ENCODE measurements at places on chromosomes 13 and 19. TPM values are rescaled to one million over a fixed set of nuclear protein-coding genes. Genes with fewer than 3 reads are reported as not detected.

DNA sequence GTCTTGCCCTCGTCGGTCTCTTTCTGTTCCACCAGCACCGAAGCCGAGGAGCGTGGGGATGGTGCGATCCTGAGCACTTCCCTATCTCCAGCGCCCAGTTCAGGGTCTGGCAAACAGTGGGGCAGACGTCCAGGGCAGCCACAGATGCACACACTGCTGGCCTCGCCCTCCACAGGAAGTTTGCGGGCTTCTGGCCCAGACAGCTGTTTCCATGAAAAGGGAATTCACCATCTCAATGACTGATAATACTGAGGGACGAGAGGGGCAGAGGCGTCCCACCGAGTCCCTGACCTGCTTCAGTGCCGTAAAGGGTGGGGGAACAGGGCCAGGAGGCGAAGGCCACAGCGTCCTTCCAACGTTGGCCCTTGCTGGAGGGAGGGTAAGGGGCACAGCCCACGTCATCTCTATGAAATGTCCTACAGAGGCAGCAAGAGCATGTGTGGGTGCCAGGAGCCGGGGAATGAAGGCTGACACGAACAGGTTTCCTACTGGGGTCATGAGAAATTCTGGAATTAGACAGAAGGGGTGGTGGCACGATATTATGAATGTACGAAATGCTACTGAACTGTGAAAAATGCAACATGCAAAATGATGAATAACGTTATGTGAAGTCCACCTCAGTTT, 19.5 kb downstream of the SHC2 start:
- no peak for DNase-seq

- DNase-seq: no peak
Observed at GRCh38 chr13:113660066-113660465, 2.1 kb upstream of the ATP4B start.

DNA sequence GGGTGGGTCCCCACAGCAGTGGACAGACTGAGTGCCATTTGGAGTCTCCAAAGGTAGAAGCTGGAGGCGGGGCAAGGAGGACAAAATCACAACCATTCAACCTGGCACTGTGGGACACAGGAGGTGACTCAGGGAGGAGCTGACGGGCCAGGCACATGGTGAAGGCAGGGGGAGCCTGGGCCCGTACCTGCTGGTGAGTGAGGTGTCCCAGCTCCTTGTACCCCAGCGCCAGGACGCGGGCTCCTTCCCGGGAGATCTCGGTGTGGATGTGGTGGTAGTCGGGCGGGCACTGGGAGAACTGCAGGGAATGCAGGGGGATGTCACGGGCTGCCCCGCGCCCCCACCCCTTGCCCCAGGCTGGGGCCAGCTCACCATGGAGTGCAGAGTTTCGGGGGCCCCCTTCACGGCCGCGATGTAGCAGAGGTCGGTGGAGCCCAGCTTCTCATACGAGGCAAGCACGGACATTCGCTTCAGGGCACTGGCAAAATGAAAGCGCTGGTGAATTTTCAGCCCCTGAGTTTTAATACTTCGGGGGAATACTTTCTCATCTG, 9.8 kb downstream of the ATP13A1 start:
- DNase-seq: no peak

- DNase-seq: peak; percentile 53
Observed at GRCh38 chr13:23656637-23657371, 86.6 kb downstream of the TNFRSF19 start.

- DNase-seq: no peak
Observed at GRCh38 chr13:95420501-95420900, 119.2 kb upstream of the ABCC4 start.

GRCh38 chr13:39432196-39432595, 170.8 kb downstream of the LHFPL6 start:
- DNase-seq: no peak

DNA sequence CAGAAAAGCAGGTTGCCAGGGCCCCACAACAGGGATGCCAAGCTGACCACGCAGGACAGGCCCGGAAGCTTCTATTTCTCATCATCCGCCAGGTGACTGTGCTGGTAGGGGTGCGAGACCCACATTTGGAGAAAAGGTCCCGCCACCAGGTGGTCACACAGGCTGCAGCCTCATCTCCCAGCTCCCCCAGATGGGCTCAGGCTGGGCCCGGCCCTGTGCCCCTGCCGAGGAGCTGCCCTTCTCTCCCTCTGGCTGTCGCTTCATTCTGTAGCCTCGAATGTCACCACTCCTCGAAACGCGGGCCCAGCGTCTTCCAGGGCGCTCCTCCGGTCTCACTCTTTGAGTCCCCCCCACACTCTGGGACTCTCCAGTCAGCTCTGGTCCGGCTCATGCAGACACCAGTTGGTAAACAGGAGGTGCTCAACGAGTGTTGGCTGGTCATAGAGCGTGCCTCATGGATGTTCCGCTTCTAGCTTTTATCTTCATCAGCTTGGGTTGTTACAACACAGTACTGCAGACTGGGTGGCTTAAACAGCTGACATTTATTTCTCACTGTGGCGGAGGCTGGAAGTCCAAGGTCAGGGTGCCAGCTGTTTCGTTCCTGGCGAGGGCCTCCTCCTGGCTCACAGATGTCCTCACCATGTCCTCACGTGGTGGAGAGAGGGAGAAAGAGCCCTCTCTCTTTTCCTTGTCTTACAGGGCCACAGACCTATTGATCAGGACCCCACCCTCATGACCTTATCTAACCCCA, 87.1 kb downstream of the TEX29 start:
- DNase-seq: no peak

GRCh38 chr19:50843701-50844221, 10.4 kb upstream of the KLK15 start:
- no peak for DNase-seq

GRCh38 chr19:15432629-15433518, 14.1 kb upstream of the AKAP8L start:
- DNase-seq: peak; percentile 95

DNA sequence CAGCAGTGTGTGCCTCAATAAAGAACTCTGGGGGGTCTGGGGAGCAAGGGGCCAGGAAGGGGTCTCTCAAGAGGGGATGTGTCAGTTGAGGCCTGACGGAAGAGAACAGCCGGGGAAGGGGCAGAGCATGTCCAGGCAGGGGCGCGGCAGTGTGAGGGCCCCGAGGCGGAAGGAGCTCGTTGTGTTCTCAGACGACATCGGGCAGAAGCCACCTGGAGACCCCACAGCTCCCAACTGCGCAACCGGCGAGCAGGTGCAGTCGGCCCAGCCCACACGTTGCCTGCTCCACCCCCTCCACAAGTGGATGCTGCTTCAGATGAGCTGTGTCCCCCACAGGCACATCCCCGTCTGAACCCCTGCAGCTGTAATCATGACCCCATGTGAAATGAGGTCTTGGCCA, 4.9 kb downstream of the CACTIN start:
- no peak for DNase-seq

DNA sequence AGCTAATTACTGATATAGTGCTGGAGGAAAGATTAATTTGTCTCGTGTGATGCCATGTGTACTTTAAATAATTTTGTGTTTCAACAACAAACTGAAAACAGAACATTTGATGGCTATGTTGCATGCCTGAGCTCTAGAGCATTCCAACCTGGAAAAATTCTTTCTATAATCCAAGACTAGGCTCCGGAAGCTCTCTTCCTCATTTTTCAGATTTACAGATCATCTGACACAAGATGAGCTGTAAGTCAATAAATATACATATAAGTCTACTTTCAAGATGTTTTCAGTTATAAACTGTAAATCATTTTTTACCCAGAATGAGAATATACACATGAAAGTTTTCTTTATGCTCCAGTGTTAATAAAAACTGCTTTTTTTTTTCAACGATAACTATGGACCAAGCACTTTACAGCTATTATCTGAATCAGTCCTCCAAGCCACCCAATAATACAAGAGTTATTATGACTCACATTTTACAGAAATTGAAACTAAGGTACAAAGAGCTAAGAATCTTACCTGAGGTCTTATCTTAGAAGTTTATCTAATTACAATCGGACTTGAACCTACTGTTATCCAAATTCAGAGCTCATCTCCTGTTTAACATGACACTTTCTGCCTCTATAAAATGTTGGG, 6.4 kb upstream of the FOXO1 start:
- no peak for DNase-seq

DNA sequence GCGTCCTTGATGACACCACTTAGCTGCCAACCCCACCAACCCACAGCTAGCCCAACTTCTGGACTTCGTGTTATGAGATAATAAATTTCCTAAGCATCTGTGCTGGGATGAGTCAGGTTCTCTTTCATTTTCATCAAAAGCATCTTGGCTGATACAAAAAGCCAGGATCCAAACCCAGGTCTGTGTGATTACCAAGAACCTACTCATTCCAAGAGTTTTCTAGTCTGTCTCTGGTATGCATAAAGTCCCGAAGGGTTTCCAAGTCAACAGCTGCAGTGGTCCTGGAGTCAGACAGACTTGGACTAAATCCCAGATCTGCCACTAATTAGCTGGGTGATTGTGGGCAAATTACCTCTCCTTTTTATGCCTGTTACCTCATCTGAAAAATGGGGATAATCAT, 55.5 kb upstream of the SERP2 start:
- DNase-seq: no peak

GRCh38 chr19:47598407-47599349, 10.3 kb upstream of the BICRA start:
- DNase-seq: peak; percentile 44

- DNase-seq: no peak
Observed at GRCh38 chr19:31589109-31589508, 239.9 kb upstream of the TSHZ3 start.

- no peak for DNase-seq
Observed at GRCh38 chr13:35832551-35832950, 298.6 kb downstream of the DCLK1 start.

DNA sequence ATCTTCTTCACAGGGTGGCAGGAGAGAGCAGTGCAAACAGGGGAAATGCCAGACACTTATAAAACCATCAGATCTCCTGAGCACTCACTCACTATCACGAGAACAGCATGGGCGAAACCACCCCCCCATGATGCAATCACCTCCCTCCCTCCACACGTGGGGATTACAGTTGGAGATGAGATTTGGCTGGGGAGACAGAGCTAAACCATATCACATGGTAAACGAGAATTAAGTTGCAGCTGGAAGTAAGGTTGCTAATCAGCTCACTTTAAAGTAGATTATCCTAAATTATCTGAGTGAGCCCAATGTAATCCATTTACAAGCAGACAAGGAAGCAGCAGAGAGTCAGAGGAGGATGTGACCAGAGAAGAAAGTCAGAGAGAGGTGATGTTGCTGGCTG, 102.2 kb upstream of the IPO5 start:
- no peak for DNase-seq

DNA sequence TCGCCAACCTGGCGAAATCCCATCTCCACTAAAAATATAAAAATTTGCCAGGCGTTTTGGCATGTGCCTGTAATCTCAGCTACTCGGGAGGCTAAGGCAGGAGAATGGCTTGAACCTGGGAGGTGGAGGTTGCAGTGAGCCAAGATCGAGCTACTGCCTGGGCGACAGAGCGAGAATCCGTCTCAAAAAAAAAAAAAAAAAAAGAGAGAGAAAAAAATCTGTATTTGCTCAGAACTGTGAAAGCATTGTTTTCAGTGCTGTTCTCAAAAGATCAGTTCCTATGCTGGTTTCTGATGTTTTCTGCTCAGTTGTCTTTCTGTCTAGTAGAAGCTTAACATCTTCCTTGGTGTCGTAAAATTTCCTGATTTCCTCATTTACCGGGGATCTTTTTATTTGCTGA, 2.5 kb downstream of the SF3A2 start:
- DNase-seq: no peak

DNA sequence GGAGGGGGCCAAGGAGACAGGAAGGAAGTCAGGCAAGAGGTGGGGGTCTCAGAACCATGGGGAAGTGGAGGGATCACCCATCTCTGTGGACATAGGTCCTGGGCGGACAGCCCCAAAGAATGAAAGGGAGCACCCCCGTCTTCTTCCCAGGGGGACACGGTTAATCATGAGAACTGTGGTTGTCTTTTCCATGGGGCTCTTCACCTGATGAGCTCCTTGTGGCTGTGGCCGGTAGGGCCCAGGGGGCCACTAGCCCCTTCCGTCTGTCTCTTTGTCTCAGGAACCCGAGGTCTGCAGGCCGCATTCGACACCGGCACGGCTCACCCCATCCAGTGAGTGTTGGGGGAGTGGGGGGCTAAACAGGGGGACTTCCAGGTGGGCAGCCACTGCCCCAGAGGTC, 8.6 kb downstream of the PLPPR2 start:
- DNase-seq: no peak

DNA sequence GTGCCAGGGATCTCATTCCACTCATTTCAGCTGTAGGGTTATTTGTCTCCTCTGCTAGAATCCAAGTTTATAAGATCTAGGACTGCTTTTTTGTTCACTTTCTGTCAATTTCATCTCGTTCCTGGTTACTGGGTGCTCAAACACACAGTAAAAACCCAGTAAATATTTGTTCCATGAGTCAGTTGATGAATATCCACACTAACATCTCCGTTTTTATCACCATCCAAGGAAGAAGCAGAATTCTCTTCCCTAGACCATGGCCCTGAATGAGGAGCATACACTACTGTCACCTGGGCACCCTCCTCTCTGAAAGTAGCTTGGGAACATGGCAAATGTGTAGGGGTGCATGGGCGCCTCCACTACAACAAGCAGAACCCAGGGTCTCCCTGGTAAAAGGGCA, 390.8 kb downstream of the FOXO1 start:
- no peak for DNase-seq

DNA sequence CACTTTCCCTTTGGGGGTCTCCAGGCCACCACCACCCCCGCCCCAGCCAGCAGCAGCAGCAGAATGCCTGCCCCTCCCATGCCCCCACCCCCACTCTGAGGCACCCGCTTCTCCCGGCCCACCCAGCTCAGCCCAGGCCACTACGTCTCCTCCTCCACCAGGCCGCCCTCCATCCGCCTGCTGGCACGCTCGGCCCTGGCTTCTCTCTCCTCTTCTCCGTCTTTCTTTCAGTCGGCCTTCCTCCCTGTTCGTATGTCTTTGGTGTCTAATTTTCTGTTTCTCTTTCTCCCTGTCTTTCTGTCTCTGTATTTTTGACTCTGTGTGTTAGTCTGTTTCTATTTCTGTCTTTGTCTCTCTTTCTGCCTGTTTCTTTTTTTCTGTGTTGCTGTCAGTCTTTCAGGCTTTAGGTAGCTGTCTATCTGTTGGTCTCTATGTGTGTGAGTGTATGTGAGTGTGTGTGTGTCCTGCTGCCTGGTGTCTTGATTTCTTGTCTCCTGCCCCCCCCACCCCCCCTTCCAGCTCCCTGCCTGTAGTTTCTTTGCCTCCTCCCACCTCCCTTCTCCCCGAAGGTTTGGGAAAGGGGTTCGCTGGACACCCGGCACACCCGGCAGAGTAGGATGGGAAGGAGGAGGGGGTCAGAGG, at the start of gene LGI4:
Gene LGI4, minus strand, starts transcription at position 459 of the 642 bp plus-strand sequence. Its CDS starts 379 bp downstream, at position 80.
- DNase-seq: no peak

Gene SYNE4
- polyA plus RNA-seq: 0.16 TPM

Gene ZNF787
- polyA plus RNA-seq: 24.8 TPM

Gene KLF2
- polyA plus RNA-seq: 83.6 TPM

Gene TGFBR3L
- not detected for polyA plus RNA-seq

Gene ACP7
- 0.16 TPM for polyA plus RNA-seq

Gene ZNF90
- polyA plus RNA-seq: 5.4 TPM

Gene FNDC3A
- polyA plus RNA-seq: 37.9 TPM

Gene TLE6
- 0.54 TPM for polyA plus RNA-seq

Gene ARID3A
- polyA plus RNA-seq: 8.0 TPM

Gene ZNF333
- polyA plus RNA-seq: 21.3 TPM

Gene SHANK1
- polyA plus RNA-seq: 27.9 TPM

All from muscle of back (tissue), 13 donors.